ENCODE measurements at places on chromosomes 1 and 21.
A peak's percentile ranks its signal among the peaks of the same experiment; 100 is the strongest.

DNA sequence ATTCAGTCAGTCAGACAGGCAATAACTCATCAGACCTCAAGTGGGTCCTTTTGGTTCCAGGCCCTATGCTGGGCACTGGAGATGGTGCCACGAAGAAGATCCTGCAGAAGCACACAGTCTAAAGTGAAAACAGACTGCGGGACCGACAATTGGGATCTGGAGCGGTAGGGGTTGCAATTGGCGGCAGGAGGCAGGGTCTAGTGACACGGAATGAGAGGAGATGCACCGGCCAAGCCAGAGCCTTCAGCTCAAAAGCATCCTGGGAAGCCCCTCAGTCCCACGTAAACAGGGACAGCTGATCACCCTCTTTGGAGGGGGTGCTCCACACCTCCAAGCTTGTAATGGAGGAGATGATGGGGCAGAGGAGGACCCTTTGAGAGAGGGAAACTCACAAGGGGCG is 56.2 kb downstream of the KLHDC7A start:
- DNase-seq, result no peak

DNA sequence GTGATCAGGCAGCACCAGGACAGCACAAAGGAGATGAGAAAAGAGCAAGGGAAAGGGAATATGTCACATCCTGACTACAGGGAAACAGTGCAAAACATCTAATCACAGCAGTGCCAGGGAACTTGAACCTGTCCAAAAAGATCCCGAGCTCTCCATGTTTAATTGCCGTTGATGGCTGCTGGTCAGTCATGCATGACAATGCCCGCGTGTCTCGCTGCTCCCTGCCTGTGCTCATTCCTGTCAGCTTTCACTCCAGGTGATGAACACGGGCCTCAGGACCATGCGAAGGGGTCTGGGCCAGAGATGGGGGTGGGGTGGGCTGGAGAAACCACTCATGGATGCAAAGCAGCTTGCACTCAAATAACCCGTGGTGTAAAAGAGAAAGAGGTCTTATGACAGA is 287.0 kb downstream of the GPATCH2 start:
- DNase-seq, result no peak

DNA sequence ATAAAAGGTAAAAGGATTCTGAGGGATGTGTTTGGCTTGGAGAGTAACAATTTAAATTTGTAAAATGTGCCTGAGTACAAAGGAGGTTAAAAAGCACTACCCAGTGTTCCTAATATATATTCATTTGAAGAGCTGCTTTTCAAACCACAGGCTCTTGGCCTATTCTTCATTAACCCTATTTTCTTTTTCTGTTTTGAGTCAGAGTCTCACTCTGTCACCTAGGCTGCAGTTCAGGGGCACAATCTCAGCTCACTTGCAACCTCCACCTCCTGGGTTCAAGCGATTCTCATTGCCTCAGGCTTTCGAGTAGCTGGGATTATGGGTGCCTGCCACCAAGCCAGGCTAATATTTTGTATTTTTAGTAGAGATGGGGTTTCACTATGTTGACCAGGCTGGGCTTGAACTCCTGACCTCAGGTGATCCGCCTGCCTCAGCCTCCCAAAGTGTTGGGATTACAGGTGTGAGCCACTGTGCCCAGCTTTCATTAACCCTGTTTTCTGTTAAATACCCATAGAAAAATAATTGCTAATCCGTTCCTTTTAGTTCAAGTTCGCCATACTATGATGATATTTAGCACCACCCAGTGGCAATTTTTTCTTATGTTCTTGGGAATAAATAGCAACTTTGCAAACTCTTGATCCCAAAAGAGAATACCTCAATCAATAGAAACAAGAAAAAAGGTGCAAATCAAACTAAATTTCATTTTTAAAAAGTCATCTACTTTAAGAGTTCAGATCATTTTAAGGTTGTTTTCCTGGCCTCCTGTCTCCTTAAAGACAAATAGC is 30.5 kb downstream of the ZBTB8OS start:
- DNase-seq, result no peak

DNA sequence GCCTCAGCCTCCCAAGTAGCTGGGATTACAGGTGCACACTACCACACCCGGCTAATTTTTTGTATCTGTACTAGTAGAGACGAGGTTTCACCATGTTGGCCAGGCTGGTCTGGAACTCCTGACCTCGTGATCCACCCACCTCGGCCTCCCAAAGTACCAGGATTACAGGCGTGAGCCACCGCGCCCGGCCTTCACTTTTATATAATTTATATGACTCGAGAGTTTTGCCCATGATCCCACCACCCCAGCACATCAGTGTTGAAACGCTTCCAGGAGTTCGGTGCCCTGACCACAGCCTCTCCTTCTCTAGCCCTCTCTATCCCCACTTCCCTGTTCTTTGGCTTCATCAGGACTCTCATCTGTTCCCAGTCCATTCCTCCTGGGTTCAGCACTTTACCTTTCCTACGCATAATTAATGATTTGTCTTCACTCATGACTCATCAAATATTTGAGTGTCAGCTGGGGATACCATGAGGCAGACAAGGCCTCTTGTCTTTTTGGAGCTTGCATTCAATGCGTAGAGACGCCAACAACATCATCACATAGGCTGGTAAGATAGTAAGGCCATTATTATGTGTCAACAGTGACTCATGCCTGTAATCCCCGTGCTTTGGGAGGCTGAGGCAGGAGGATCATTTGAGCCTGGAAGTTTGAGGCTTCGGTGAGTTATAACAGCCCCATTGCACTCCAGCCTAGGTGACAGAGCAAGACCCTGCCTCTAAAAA is 1.4 kb downstream of the PMF1 start:
- DNase-seq, result no peak

- no peak for DNase-seq
Measured at GRCh38 chr1:111145542-111145941, 5.5 kb downstream of the CEPT1 start.

DNA sequence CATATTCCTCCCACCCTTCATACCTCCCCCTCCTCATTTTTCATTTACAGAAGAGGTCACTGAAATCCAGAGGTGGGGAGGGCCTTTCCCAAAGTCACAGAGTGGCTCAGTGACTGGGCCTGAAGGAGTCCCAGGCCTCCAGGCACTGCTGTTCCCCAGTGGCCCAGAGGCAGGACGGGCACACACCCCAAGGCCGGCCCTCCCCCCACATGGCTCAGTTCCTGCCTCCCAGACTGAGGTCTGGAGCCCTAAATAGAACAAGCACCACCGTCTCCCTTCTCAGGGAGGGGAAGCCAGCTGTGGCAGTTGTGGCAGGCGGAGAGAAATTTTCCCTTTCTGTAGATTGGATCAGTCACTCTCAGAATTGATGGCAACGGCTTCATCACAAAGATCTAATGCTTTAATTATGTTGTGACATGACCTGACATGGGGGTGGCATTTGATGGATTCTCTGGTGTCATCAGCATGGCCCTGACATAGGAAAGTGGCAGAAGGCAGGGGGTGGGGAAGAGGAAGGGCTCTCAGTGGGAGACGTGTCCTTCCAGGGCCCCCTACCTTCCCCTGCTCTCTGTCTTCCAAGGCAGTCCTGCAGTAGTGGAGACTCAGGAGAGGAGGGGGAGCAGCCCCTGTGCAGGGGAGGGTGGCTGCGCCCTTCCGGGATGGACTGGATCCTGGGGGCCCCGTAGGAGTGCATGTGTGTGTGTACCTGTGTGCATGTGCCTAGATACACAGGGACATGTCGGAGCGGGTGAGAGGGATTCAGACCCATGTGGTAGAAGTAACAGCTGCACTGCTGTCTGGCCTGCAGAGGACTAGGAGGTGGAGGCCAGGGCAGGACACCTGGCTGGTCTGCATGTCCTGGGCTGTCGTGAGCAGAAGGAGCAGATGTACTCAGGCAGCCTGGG is 41.2 kb upstream of the FOXO6 start:
- DNase-seq, result no peak

GRCh38 chr1:113226148-113226547 is 153.2 kb downstream of the LRIG2 start:
- no peak for DNase-seq

DNA sequence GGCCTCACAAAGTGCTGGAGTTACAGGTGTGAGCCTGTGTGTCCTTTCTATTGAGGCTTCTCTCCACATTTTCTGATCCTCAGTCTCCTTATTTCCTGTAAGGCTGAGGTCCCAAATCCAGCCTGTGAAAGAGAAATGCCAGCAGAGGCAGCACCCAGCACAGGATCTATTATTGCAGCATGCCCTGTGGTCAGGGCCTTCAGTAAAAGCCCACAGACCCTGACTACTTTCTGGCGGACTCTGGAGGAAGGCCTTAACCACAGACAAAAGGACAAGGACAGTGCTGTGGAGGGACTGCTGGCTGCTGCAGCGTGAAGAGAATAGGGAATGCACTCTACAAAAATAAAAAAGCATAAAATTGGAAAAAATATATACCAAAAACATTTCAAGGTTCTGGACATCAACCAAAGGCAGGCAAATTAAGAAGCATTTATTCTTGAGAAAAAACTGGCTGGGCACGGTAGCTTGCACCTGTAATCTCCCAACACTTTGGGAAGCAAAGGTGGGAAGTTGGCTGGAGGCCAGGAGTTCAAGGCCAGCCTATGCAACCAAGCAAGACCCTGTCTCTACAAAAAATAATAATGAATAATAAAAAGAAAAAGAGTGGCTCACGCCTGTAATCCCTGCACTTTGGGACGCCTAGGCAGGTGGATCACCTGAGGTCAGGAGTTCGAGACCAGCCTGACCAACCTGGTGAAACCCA is 9.4 kb upstream of the PGD start:
- DNase-seq, result no peak

DNA sequence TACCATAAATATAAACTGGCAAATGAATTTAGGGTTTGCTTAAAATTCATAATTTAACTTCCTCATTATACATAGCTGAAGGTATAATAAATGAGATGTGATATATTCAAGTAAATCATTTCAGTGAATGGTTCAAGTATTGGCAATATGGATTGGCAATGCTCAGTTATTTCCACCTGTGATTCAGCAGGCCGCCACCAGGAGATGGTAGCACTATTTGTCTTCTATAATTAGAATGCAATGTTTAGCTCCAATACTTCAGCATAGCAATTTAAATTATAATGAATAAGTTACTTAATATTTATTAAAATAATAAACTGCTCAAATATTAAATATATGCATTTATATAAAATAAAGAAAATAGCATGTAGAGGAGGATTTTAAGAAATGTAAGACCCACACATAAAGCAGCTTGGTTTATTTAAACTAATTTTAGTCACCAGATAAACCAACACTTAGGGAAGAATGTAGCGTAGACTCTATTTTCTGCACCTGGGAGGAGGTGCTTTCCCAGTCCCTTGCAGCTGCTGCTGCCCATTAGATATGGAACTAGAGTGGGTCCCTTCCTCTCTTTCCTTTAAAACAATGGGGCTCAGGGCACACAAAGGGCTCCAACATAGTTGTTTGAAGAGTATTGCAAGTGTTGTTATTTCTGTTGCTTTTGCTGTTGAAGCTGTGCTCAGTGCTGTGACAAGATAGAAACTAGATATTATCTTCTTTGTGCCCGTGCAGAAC is 62.1 kb downstream of the PLPPR4 start:
- DNase-seq, result no peak

GRCh38 chr1:162616848-162617247 is 15.4 kb upstream of the DDR2 start:
- no peak for DNase-seq

- no peak for DNase-seq
Measured at GRCh38 chr1:113389359-113389952, 859 bp upstream of the MAGI3 start.

- DNase-seq, result no peak
Measured at GRCh38 chr1:24301785-24302175, 17.4 kb upstream of the GRHL3 start.

GRCh38 chr1:56557746-56558145 is 21.6 kb downstream of the PLPP3 start:
- DNase-seq, result no peak

DNA sequence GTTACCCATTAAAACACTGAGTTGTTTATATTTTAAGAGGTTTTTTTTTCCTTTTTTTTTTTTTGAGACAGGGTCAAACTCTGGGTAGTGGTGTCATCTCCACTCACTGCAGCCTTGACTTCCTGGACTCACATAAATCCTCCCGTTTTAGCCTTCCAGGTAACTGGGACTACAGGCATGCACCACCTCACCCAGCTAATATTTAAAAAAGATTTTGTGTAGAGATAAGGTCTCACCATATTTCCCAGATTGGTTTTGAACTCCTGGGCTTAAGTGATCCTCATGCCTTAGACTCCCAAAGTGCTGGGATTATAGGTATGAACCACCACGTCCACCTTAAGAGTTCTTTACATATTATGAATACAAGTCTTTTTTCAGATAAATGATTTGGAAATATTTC is 146.5 kb downstream of the COQ8A start:
- no peak for DNase-seq

DNA sequence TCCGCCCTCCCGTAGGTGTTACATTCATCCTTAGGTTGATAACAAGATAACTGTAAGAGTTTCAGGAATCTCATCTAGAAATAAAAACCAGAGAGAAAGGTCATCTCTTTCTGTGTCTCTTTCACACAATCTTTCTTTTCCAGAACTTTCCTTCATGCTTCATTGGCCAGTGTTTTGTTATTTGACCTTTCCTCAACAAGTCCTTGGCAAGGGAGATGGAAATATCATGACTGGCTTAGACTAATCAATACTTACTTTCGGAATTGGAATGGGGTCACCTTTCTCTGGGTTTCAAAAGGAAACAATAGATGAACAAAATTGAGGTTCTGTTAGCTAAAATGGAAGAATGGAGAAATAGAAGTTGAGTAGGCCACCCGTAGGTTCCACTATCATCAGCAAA is 72.9 kb upstream of the PPP2R5A start:
- DNase-seq, result no peak

DNA sequence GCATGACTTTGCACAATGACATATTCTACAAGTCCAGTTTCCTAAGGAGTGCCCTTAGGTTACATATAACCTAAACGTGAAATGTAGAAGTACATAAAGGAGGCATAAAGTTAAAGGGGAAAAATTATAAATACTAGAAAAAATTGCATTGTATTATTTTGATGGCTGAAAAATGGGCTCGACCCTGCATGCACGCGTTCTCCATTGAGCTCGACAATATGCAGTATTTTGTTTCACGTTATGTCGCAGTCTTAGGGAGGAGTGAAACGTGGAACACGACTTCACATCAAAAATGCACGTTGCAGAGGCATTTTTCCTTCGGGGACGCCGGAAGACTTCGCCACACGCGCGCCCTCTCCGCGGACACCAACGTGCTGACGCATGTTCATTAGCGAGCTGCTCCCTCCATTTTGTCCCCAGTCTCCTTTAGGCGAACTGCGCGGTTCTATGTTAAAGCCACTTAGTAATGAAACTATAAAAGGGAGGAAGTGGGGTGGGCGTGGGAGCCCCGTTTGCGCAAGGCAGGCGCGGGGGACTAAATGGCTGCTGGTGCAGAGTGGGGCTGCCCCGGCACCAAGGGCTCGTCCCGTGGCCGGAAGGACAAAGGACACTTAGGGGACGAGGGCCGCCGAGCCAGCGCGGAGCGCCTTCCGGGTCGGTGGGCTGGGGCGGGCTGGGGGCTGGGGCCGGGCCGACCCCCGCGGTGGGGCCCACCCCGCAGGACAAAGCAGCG is 749 bp upstream of the COX20 start:
- peak; percentile 91 for DNase-seq

Data from endothelial cell (in vitro differentiated cells).